Astrocyte of the hippocampus (primary cell): ENCODE measurements at places on chromosomes 7 and 10.

DNA sequence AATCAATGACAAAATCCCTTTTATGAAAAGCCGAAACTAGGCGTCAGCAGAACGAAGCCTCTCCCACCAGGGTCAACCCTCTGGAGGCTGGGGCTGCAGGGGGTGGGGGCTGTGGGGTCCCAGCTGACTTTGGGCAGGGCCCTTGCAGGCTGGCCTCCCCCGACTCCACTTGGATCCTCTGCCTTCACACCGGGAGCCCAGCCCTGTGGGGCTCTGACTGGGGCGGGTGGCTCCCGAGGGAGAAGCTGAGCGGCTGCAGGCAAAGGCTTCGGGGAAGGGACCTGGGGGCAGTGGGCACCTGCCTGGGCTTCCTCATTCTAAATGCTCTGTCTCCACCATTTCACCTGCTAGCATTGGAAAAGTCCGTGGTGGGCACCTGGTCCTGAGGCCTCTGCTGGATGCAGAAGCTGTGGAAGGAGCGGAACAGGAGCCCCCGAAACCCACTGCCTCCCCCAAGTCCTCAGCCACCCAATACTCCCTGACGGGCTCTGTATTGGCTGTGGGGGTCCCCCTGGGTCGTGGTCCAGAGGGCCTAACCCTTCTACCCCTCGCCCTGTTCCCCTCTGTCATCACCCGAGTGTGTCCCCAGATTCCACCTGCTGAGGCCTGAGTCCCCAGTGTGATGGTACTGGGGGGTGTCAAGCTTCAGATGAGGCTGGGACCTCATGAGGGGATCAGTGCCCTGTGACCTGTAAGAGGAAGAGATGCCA, 108.6 kb downstream of the DNAJB6 start:
- no peak for DNase-seq

DNA sequence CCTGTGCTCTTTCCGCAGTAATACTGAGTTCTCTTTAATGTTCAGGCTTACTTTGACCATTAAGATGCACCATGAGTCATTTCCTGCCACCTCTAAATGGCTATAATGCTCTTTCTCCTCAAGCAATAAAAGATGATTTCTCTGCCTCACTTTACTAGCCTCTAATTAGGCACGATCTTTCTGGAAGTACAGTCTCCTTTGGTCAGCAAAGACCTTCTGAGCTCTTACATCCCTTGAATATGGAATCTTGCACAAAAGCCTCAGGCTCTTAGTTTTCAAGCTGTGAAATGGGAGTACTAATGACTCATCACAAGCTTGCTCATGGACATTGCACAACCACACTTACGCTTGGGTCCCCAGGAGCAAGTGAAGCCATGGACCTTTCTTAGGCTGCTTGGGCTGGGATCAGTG, 85.9 kb downstream of the FRMD4A start:
- peak; percentile 23 for DNase-seq

DNA sequence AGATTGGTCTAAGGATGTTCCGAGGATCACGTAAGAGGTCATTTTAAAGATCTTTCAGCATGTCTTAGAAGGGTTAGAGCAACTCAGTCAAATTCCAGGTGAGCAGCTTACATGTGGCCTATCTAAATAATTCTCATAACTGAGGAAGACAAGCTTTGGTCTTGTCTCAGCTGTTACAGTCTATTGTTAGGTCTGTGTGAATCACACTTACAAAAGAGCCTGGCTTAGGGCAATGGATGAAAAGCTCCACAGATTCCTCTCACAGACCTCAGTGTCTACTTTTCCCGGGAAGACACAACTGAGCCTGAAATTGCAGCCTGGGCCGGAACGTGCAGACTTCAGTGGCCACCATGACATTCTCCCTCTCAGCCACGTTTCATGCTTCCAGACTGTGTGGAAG, 173.1 kb downstream of the INHBA start:
- no peak for DNase-seq

- DNase-seq: no peak
Observed at GRCh38 chr10:51082857-51083256, 8.6 kb downstream of the PRKG1 start.

DNA sequence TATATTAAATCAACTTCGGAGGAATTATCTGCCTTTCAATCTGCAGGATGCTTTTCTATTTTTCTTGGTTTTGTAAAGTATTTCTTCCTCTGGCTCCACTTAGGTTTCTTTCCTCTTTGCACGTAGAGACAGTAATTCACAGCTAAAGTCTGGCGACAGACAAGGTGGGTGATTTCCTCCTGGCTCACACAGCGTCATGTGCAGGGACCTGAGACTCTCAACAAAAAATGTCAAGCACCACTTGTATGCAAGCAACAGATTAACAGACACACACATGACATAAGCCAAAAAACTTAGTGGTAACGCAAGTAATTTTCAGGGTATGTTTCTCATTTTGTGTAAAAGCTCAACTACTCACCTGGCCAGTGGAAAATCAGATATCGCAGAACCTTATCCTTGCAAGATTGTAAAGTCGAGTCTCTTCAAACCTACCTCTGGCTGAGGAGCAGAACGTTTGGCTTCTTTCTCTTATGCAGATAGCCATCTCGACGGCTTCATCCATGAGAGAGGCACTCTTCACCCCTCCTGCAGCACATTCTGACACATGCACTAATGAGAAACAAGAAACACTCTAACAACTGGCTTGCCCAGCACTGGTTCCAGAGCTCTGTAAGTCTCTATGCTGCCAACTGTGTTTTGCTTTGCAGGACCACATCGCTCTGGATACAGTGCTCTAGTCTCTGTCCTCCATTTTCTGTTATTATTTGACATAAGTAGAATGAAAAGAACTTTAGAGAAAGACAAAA, 188.0 kb downstream of the CDCA7L start:
- DNase-seq: no peak

DNA sequence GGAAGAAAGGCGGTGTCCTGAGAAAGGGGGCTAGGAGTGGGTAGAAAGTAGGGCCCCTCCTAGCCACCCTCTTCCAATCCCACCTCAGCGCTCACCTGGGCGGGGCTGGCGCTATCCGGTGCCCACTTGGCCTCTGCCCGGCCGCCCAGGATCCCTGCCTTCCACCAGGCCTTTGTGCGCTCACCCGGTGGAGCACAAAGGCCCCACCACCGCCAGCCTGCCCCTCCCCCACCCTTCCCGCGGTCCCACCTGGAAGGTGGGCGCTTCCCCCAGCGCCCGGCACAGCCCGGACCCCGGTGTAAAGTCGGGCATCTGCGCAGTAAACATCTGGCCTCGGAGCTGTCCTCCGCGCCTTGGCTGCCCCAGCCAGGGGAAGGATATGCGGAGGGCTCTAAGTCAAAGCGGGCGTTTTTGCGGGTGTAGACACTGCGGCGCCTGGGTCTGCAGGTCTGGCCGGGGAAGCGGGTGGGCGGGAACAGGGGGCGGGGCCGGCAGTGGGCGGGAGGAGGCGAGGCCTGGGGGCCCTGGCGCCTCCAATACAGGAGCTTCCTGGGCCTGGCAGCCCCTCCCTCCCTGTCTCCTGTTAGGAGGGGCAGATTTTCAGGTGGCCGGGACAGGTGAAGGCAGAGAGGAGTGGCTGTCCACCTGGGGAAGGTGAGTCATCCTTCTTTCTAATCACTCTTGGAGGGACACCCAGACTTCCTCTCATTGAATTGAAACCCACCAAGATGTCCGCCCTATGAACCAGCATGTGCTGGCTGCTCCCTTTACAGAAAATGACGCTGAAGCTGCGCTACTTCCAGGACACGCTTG, 49.3 kb downstream of the PNLIPRP2 start:
- DNase-seq: peak; percentile 46

DNA sequence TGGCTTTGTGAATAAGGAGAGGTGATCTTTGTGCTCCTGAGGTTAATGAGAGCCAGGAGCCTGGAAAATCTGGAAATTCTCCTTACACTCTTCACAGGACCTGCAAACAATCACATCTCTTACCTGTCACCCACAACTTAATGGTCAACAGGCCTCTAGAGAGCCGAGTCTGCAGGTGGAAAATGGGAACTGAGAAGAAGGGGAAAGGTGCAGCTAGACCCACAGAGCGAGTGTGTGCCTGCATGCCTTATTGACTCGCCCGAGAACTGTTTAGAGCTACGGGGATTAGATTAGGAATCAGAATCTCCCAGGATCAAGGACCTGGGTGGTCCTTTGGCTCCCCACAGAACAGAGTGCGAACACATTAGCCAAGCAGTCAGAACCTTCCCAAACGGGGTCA, 329.6 kb downstream of the PTEN start:
- no peak for DNase-seq

GRCh38 chr10:36515319-36515718, 610.1 kb upstream of the ANKRD30A start:
- no peak for DNase-seq

GRCh38 chr10:4239186-4239585, 454.2 kb upstream of the KLF6 start:
- DNase-seq: no peak

- DNase-seq: no peak
Observed at GRCh38 chr10:37434091-37434490, 308.7 kb downstream of the ANKRD30A start.

- DNase-seq: no peak
Observed at GRCh38 chr10:44167752-44168151, 217.1 kb downstream of the CXCL12 start.

GRCh38 chr7:37109843-37110242, 338.8 kb downstream of the ELMO1 start:
- peak; percentile 46 for DNase-seq

DNA sequence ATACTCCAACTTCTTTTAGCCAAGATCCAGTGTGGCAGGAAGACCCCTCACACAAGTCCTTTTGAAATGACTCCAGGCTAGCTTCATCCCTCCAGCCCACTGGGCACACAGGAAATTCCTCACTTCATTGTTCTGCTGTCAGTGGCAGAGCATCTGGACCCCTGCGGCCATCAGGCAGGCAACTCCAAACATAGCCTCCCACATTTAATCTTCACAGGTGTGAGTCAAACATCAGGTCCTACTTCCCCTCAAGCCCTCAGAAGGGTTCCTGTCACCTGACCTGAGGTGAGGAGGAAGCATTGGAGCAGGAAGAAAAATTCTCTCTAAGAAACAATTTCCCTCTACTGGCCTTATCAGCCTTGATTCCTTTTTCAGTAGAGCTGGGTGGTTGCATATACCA, 51.1 kb upstream of the C1GALT1 start:
- no peak for DNase-seq

- no peak for DNase-seq
Observed at GRCh38 chr7:148831782-148832181, 52.3 kb downstream of the EZH2 start.

DNA sequence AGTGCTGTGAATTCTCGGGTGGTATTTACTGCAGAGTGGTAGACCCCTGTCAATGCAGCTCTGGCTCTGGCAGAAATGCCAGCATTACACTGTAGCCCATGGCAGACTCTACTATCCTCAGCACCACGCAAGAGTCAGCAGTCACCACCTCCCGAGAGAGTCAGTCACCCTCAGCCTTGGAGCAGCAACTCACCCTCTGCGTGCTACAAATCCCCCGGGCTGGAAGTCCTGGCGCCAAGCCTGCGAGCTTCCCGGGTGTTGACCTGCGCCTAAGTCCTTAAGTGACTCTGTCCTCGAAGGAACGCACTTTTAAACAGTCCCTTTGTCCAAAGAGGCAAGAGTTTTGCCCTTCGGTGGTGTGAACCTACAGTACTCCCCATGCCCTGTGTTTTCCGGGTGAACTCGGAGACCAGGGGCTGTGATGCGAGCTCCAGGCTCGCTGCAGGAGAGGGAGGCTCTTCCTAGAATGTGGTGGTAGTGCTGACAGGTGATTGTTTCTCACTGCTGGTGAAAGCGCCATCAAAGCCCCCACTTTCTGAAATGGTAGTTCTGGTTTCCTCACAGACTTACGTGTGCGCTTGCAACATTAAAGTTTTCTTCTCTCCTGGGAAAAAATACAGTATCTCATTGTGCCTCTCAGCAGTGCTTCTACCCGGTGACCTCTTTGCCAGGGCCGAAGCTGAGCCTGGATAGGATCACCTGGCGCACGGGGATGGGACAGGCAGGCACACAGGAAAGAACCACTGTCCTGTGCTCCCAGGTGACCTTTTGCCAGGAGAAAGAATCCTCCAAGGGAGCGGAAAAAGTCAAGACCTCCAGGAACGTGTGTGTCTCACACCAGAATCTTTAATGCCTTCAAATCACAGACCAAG, 33.1 kb upstream of the MBL2 start:
- no peak for DNase-seq

- DNase-seq: no peak
Observed at GRCh38 chr7:95469187-95469586, 16.6 kb upstream of the ASB4 start.

DNA sequence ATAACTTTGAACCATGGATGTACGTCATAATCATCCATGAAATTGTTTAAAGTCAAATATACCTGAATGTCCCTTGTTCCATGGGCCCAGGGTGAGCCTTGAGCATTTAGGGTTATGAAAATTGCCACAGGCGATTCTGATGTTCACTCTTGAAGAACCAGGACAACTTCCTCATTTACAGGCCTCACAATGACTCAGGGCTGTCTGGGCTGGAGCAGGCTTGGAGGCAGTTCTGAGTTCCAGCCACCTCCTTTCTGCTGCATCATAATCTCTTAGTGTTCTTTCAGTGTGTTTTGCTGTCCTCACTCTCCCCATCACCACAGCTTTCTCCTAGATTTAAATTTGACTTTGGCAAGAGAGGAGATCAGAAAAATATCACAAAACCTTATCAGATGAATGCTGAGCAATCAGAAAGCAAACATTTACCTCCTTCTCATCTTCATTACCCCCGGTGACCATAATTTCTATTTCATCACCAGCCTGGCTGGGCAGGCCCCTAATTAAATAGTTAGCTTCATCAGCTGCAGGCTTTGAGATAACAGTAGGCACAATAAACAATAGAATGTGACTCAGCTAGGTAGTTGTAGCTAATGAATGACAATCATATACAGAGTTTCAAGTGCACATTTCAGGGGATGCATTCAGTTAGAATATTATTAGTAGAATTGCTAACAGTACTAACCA, 571.0 kb downstream of the SH2D4B start:
- peak; percentile 0 for DNase-seq

GRCh38 chr10:132631338-132631735, 93.8 kb downstream of the INPP5A start:
- no peak for DNase-seq

- DNase-seq: no peak
Observed at GRCh38 chr7:37973915-37974314, 53.5 kb downstream of the EPDR1 start.

DNA sequence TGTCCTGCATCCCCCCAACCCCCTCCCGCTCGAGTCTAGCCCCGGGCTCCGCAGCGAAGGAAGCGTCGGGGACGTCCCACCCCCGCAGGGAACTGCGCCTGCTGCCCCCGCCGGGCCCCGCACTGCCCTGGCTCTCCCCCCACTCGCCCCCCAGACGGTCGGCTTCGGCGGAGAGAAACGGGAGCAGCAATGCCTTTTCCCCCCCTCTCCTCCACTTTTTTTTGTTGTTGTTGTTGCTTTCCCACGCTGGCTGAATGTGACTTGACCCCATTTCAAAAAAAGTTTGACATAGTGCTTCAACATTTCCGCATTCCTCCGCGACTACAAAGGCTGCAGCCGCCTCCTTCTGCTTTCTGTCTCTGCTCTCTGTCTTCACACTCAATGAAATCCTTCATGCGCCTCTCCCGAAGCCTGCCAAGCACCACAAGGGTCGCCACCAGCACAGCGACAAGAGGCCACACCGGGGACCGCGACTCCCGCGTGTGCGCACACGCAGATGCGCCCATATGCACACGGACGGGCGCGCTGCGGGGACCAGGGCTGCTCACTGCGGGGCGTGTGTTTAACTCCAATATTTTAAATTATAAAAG, 1.0 kb downstream of the CDK6 start:
- DNase-seq: peak; percentile 88
